ENCODE measurements at places on chromosomes 7 and 10. TPM values are rescaled to one million over a fixed set of nuclear protein-coding genes. Genes with fewer than 3 reads are reported as not detected.

The CUBN gene
- 2.0 TPM for total RNA-seq

The ADAM22 gene
- 1.5 TPM for total RNA-seq

The ADRA2A gene
- 0.49 TPM for total RNA-seq

The ZMIZ1 gene
- 7.7 TPM for total RNA-seq

The GCK gene
- 0.39 TPM for total RNA-seq

The MRLN gene
- not detected for total RNA-seq

DNA sequence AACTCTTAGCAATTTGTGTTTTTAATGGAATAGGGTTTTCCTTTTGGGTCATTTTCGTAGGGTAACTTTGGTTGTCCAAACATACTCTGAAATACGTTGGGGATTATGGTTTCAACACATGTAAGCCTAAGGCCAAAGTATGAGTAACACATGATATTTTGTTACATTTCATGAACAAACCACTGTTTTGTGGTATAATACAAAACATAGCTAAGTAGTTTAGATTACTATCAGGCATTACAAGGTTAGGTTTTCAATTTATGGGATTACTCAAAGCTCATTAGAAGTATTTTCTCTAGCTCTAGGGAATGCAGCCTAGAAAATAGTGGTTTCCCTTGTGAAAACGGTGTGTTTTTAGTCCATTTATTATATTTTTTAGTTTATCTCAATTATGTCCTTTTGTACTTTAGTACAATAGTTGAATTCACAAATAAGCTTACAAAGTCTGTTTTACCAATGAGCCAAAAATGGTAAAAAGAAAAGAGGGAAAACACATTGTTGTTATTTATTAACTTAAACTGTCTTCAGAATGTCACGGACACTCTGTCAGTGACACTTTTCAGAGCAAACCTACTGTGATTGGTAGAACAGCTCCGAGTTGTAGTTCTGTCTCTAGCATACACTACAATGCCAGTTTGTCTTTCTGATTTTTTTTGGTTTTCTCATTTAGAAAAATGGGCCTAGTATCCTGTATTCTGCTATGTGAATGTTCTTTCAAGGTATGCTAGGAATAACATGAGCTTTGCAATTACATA lies 473.7 kb downstream of the SUGCT start:
- no peak for DNase-seq

- no peak for DNase-seq
These were observed 24.7 kb upstream of the TFAM start for GRCh38 chr10:58360412-58361004.

DNA sequence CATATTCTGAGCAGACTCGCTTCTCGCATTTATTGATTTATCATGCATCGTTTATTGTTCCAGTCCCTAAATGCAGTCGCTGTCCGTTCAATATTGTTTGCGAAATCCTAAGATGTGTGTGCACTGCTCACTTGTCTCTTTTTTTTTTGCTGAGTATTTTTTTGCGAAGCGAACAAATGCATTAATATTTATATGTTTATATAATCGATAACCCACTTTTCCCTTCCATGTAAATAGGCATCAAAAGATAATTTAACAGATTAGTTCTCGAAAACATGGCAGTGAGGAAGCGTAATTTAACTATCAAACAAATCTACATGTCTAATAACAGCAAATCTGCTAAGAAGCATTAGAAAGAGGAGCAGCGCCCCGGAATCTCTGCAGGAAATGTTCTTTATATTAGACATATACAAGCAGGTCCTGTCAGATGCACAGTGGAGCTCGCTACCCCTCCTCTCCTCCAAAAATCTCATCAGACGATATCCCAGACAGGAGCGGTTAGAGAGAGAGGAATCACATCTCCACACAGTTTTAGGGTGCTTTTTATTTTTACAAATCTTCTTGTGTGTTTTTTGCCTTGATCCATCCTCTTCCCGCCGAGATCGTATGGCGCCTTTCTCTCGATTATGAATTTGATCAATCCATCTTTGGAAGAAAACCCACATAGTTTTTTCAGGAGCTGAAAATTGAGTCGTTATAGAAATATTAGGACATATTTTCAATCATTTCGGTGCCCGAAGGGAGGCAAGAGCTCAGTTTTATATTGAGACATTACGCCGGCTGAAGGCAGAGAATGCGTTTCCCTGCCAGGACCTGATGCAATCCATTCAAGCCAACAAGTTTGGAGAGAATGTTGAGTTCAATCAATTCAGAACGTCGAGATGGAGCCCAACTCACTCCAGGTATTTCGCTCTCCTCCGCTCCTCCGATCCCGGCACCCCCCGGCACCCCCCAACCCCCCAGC lies at the start of gene ARID5B:
ARID5B (plus strand) TSS at position 871 of the 964 bp plus-strand sequence; CDS start at position 882, 11 bp downstream.
- DNase-seq = no peak

GRCh38 chr10:10796061-10796773 lies 221.5 kb upstream of the CELF2 start:
- DNase-seq = peak; percentile 60

- DNase-seq = peak; percentile 11
These were observed 8.0 kb downstream of the COA1 start for GRCh38 chr7:43721193-43721806.

DNA sequence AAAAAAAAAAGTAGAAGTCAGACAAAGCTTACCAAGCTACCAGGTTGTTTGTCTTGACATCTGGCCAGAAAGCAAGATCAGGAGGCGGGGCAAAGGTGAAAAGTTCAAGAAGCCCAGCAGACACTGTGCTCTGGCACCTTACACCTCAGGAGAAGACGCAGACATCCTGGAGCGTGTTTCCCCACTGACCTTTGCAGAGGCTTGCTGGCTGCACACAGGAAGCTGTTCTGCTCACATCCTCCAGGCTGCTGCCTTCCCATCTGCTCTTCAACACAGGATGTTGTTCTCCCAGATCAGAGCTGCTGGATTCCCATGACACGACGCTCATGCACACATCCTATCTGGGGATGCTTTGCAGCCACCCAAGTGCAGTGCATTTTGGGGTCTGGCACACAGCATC lies 174.4 kb upstream of the KIAA1217 start:
- no peak for DNase-seq

GRCh38 chr10:69102440-69102839 lies 14.5 kb downstream of the SRGN start:
- DNase-seq = no peak

GRCh38 chr10:105185161-105185560 lies 544.1 kb downstream of the SORCS3 start:
- DNase-seq = no peak

GRCh38 chr10:70122742-70123141 lies 9.9 kb downstream of the AIFM2 start:
- no peak for DNase-seq

- DNase-seq = no peak
These were observed 21.5 kb downstream of the ADAMTS14 start for GRCh38 chr10:70693619-70694335.

GRCh38 chr10:125127110-125127509 lies 33.3 kb downstream of the CTBP2 start:
- DNase-seq = no peak

DNA sequence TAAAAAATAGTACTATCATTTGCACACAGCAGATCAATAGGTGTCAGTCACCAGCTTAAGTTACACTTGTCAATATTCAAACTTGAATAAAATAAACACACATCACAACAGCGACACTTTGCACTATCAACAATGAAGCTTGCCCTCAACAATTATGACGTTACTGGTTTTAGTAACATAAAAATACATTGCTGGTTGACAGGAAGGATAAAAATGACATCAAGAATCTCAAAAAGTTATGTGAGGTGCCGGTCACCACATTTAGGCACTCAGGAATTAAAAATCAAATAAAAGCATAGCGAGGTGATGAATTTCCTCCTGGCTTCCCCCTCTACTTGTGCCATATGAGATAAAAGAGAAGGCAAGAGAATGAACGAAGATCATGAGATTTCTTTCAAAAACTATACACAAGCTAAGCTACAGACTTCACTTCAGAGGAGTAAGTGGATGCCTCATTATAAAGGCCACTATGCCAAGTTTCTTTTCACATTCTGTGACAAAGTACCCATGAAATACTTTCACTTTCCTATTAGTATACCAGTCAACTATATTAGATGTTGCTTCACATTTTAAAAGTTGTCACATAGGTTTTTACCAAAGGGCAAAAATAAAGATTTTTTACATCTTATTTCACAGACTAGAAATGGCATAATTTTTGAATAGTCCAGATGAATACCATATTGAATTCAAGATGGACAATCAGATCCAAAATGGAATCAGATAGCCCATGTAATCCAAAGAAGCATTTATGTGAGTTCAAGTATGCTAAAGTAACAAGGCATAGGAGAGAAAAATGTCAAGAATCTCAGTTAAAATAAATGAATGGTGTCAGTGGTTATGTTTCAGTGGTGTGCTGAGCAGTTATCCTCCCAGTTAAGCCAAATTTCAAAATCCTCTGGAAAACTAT lies 3.6 kb downstream of the CCDC71L start:
- DNase-seq = no peak

DNA sequence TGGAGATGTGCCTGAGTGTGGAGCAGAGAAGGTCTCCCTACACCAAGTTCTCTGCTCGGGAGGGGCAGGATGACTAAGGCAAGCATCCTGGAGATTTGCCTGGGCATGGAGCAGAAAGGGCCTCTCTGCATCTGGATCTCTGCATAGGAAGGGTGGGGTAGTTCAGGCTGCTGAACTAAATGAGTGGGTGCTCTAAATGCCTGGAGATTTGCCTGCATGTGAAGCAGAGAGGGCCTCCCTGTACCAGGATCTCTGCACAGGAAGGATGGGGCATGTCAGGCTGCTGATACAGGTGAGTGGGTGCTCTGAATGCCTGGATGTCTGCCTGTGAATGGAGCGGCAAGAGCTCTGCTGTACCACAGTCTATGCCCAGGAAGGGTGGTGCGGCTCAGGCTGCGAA lies 680.7 kb downstream of the SUGCT start:
- DNase-seq = no peak

DNA sequence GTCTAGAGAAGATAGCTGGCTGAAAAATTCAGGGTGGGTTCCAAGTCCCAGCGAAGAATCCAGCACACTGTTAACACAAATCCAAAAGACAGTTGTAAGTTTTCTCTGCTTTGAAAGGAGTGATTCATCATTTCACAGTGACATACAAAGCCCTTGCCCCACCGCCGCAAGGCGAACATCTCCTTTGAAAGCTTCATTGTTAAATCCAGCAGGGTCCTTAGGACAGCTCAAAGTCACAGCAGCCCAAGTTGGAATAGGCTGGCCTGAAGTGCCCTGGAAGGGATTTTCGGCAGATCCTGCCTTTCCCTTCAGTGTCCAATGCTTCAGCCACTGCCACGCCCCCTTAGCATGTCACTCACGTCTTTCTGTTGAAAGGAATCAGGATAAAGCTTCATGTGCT lies 526.1 kb downstream of the CALN1 start:
- DNase-seq = no peak

DNA sequence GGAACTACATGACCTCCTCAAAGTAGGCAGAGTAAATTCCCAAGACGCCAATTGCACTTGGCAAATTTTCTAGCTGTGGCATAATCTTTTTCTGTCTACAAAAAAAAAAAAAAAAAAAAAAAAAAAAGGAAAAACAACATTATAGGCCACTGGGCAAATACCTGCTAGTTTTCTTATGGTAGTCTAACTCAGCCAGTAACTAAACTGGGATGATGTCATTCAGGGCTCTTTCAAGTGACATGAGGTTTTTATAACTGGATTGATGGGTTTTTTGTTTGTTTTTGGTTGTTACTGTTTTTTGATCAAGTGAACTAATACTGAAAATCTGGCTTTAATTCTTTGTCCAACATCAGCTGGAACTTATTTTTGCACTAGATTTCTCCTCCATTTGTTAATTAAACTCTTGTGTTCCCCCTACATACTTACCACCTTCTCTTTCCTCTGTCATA lies 7.4 kb upstream of the VIM start:
- no peak for DNase-seq

GRCh38 chr7:29878081-29878688 lies 71.9 kb downstream of the WIPF3 start:
- no peak for DNase-seq

GRCh38 chr7:158027646-158028045 lies 560.0 kb downstream of the PTPRN2 start:
- no peak for DNase-seq

GRCh38 chr10:6558272-6558671 lies 21.8 kb downstream of the PRKCQ start:
- DNase-seq = no peak

GRCh38 chr10:78079411-78079810 lies 45.7 kb downstream of the RPS24 start:
- no peak for DNase-seq

GRCh38 chr10:34959786-34960185 lies 130.4 kb downstream of the CUL2 start:
- no peak for DNase-seq

GRCh38 chr10:53894145-53894544 lies 906.9 kb downstream of the PCDH15 start:
- no peak for DNase-seq

DNA sequence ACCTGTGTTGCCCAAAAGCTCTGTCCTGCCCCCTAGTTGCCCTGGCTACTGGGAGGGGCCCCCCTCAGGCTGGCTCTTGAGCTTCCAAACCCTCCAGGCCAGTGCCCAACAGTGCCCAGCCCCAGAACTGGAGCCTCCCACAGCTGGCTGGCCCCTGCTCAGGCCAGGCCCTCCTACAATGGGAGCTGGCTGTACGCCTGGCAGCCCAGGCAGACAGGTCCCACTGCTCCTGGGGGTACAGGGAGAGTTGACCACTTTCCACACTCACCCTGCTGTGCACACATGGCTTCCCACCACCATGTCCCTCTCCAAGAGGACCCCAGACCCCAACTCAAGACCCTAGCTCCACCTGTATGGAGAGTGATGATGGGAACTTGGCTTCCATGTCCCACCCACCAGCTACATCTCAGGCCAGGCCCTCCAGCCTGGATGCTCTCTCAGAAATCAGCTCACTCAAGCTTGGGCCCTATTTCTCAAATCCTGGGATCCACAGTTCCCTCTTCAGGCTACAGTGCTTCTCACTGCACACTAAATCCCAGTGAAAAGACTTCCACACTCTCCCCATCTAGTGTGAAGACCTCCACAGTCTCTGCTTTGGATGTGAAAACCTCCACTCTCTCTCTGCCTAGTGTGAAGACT lies 92.6 kb downstream of the OAT start:
- DNase-seq = no peak

- DNase-seq = no peak
These were observed 248.8 kb downstream of the ANKRD7 start for GRCh38 chr7:118473271-118473670.

- no peak for DNase-seq
These were observed 115.6 kb upstream of the SHH start for GRCh38 chr7:155927905-155928304.

- no peak for DNase-seq
These were observed 121.5 kb upstream of the PRR15 start for GRCh38 chr7:29442146-29442545.

All from pulmonary artery endothelial cell (primary cell).